Glutamatergic neuron (in vitro differentiated cells): ENCODE measurements at places on chromosomes 11 and 22. TPM values are rescaled to one million over a fixed set of nuclear protein-coding genes. Genes with fewer than 3 reads are reported as not detected.

GRCh38 chr11:71112454-71112853 is 139.9 kb downstream of the SHANK2 start:
- H3K4me3 ChIP-seq = no peak overlapping the region
- no peak overlapping the region for H3K27ac ChIP-seq
- peaks cover 7% of the 10 kb centered on the region for H3K27me3 ChIP-seq
- peaks cover 10% of the 10 kb centered on the region for H3K4me1 ChIP-seq
- peaks cover 4% of the 10 kb centered on the region for H3K36me3 ChIP-seq

- H3K36me3 ChIP-seq = peaks cover 5% of the 10 kb centered on the region
- H3K27ac ChIP-seq = peak overlapping the region; percentile 84
- H3K4me1 ChIP-seq = peaks cover 27% of the 10 kb centered on the region
- peak; percentile 87 for DNase-seq
- H3K4me3 ChIP-seq = peak overlapping the region; percentile 55
Measured at GRCh38 chr11:47152953-47153950, 23.4 kb downstream of the ARFGAP2 start.

DNA sequence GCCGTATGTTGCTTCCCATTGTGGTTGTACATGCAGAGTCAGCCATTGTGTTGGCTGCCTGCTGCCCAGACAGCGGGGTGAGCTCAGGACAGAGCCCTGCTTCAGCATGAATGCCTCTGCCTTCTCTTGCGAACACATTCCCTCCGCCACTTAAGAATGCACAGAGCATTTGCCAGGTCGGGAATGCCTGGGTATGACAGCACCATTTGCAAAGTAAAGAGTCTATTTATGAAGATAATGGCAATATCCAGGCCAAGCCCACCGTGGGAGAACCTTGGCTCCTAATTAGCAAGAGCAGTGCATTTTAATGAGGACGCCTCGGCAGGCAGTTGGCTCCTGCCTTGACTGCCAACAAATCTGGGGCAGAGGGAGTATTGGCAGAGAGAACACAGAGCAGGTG is 62.5 kb upstream of the SORL1 start:
- peaks cover 3% of the 10 kb centered on the region for H3K4me1 ChIP-seq
- H3K27me3 ChIP-seq = peaks cover 1% of the 10 kb centered on the region
- peak; percentile 19 for DNase-seq
- H3K36me3 ChIP-seq = no peaks in the 10 kb centered on the region

GRCh38 chr22:38707984-38708383 is 2.2 kb downstream of the GTPBP1 start:
- no peaks in the 10 kb centered on the region for H3K36me3 ChIP-seq
- H3K4me1 ChIP-seq = peaks cover 23% of the 10 kb centered on the region
- peak overlapping the region; percentile 32 for H3K4me3 ChIP-seq
- no peak overlapping the region for H3K27ac ChIP-seq
- H3K27me3 ChIP-seq = peaks cover 3% of the 10 kb centered on the region
- no peak for DNase-seq

- no peak overlapping the region for H3K27ac ChIP-seq
- peaks cover 1% of the 10 kb centered on the region for H3K27me3 ChIP-seq
- peaks cover 3% of the 10 kb centered on the region for H3K4me1 ChIP-seq
- H3K4me3 ChIP-seq = no peak overlapping the region
Measured at GRCh38 chr11:28072321-28072720, 35.6 kb downstream of the KIF18A start.

GRCh38 chr11:27280140-27280539 is 82.9 kb downstream of the CCDC34 start:
- no peak for DNase-seq
- H3K36me3 ChIP-seq = no peaks in the 10 kb centered on the region
- no peak overlapping the region for H3K4me3 ChIP-seq
- no peak overlapping the region for H3K27ac ChIP-seq
- H3K27me3 ChIP-seq = no peaks in the 10 kb centered on the region

- H3K27ac ChIP-seq = no peak overlapping the region
- H3K4me1 ChIP-seq = peaks cover 5% of the 10 kb centered on the region
- no peaks in the 10 kb centered on the region for H3K27me3 ChIP-seq
- no peak for DNase-seq
- H3K36me3 ChIP-seq = peaks cover 7% of the 10 kb centered on the region
- H3K4me3 ChIP-seq = no peak overlapping the region
Measured at GRCh38 chr11:95544095-95544856, 245.3 kb downstream of the FAM76B start.

DNA sequence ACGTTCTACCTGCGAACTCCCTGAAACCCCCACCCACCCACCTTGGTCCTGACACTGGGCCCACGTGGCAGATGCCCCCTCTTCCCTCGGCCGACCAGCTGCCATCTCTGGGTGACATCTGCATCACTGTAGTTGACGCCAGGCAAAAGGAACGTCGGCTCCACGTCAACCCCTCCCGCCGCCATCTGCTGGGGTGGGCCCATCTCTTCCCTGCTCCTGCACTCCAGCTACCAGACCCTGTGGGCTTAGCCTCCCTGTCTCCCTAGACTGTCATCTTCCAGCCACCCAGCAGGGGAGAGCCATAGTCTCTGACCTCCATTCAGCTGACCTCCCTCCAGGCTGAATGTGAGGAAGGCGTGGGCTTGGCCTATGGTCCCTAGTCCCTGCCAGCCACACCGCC is 21.4 kb downstream of the CHID1 start:
- peaks cover 12% of the 10 kb centered on the region for H3K4me1 ChIP-seq
- H3K27ac ChIP-seq = peak overlapping the region; percentile 94
- peaks cover 7% of the 10 kb centered on the region for H3K36me3 ChIP-seq
- peak overlapping the region; percentile 68 for H3K4me3 ChIP-seq
- DNase-seq = peak; percentile 69
- peaks cover 22% of the 10 kb centered on the region for H3K27me3 ChIP-seq

DNA sequence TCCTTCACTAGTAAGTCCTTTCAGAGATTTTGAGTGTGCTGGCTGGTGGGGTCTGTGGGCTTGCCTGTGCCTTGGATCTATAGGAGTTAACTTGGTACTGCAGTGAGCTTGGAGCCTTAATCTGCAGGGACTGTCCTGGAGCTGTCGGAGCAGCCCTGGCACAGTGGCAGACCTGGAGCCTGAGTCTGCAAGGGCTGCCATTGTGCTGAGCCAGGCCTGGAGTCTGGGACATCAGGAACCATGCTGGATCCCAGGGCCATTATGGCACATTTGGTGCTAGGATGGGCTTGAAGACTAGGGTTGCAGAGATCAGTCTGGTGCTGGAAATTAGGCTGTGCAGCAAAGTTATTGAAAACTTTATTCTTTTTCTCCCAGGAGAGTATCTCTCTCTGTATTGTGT is 665.4 kb downstream of the METTL15 start:
- H3K4me3 ChIP-seq = no peak overlapping the region
- no peaks in the 10 kb centered on the region for H3K4me1 ChIP-seq
- H3K36me3 ChIP-seq = peaks cover 10% of the 10 kb centered on the region
- no peak for DNase-seq
- no peak overlapping the region for H3K27ac ChIP-seq

DNA sequence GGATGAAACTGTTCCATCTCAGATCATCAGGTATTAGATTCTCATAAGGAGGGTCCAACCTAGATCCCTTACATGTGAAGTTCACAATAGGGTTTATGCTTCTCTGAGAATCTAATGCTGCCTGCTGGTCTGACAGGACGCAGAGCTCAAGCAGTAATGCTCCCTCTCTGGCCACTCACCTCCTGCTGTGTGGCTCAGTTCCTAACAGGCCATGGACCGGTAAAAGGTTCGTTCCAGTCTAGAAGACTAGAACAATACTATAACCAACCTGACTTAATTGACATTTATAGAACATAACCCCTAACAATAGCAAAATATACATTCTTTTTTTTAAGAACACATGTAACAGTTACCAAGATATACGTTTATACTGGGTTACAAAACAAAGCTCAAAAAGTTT is 45.8 kb downstream of the ATG16L2 start:
- no peak overlapping the region for H3K27ac ChIP-seq
- no peaks in the 10 kb centered on the region for H3K27me3 ChIP-seq
- no peaks in the 10 kb centered on the region for H3K36me3 ChIP-seq
- H3K4me3 ChIP-seq = no peak overlapping the region
- DNase-seq = no peak

GRCh38 chr22:50531546-50531961 is 1.7 kb upstream of the TYMP start:
- H3K4me3 ChIP-seq = no peak overlapping the region
- DNase-seq = peak; percentile 35
- H3K27ac ChIP-seq = no peak overlapping the region
- H3K4me1 ChIP-seq = peaks cover 8% of the 10 kb centered on the region
- H3K36me3 ChIP-seq = no peaks in the 10 kb centered on the region

GRCh38 chr11:129215506-129216245 is 23.6 kb upstream of the ARHGAP32 start:
- no peak overlapping the region for H3K4me3 ChIP-seq
- peaks cover 24% of the 10 kb centered on the region for H3K4me1 ChIP-seq
- H3K27ac ChIP-seq = no peak overlapping the region
- no peak for DNase-seq
- H3K36me3 ChIP-seq = no peaks in the 10 kb centered on the region

DNA sequence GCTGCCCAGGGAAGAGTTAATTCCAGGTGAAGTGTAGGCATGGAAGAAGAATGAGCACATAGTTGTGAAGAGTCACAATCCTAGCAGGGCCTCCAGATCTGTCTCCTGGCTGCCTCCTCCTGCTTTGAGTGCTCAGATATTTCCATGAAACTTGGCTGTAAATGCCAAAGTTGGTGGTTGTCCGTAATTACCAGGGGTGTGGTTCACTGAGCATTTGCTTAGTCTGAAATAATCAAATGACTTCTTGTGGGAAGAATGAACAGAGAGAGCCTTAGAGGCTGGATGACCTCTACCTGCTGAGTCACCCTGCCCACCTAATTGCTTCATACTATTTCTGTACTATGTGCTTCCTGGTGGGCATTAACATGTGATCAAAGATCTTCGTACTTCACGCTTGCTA is 50.9 kb downstream of the APIP start:
- no peaks in the 10 kb centered on the region for H3K36me3 ChIP-seq
- no peak for DNase-seq
- H3K4me1 ChIP-seq = peaks cover 3% of the 10 kb centered on the region
- no peaks in the 10 kb centered on the region for H3K27me3 ChIP-seq

DNA sequence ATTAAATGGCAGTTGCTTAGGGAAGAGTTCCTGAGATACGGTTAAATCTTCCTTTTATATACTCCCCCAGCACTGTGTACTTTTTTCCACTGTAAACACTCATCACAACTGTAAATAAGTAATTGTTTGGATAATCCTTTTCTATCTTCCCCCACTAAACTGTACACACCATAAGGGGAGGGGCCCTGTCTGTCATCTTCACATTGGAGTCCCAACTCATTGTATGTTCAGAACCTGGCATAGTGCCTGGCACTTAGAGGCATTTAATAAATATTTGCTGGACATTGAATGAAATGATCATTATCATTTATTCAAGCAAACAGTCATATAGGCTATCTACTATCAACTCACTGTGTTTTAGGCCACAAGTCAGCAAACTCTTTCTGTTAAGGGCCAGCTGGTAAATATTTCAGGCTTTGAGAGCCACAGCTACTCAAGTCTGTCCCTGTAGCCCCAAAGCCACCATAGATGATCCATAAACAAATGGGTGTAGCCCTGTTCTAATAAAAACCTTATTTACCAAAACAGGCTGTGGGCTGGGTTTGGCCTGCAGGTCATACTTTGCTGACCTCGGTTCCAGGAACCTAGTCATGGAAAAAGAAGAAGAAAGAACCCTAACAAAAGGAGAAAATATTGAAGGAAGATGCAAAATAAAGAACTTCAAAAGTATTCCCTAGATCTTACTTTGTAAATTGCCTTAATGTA is 70.0 kb downstream of the AMOTL1 start:
- no peaks in the 10 kb centered on the region for H3K36me3 ChIP-seq
- DNase-seq = no peak
- no peaks in the 10 kb centered on the region for H3K27me3 ChIP-seq
- no peak overlapping the region for H3K4me3 ChIP-seq

The PDE2A gene
- total RNA-seq = 16.9 TPM

The GUCY1A2 gene
- 20.3 TPM for total RNA-seq

The PARVA gene
- 15.0 TPM for total RNA-seq

The OSBP2 gene
- 18.3 TPM for total RNA-seq

The MMP27 gene
- not detected for total RNA-seq

The SELENOM gene
- total RNA-seq = 40.9 TPM

The WT1 gene
- not detected for total RNA-seq

The KDM4E gene
- 1.1 TPM for total RNA-seq

The ENTHD1 gene
- total RNA-seq = not detected
